ENCODE measurements at places on chromosomes 5 and 9.

DNA sequence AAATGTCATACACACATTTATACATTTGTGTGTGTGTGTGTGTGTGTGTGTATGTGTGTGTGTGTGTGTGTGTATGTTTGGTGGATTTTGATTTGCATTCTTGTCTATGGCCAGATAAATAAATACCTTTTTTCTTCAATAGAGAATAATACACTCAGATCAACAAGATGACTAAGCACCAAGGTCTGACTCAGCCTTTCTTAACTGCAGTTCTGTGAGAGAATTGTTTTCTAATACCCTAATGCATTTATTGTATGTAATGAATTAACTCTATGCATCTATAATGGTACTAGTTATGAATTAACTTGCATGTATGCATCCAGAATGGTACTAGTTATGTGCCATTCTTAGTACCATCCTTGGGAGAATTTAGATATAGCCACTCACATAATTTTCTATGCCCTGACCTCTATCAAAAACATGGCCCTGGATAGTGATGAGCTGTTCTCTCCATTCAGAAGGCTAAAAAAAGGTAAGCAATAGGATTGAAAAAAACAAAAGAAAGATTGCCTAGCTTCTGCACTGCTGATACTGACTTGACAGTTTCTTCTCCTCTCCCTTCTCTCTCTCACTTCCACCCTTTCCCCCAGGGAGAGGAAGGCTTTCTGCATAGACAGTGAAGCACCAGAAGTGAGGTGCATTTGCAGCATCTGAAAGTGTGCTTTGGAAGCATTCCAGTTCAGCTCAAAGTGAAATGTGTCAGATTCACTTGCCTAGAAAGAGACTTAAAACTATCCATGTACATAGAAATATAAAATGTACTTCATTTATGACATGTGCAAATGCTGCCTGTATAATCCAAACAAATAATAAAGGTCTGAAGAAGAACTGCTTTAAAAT lies 55.1 kb upstream of the CCDC112 start:
- DNase-seq, result no peak
- no peak overlapping the region for H3K27ac ChIP-seq
- H3K36me3 ChIP-seq, result no peaks in the 10 kb centered on the region

DNA sequence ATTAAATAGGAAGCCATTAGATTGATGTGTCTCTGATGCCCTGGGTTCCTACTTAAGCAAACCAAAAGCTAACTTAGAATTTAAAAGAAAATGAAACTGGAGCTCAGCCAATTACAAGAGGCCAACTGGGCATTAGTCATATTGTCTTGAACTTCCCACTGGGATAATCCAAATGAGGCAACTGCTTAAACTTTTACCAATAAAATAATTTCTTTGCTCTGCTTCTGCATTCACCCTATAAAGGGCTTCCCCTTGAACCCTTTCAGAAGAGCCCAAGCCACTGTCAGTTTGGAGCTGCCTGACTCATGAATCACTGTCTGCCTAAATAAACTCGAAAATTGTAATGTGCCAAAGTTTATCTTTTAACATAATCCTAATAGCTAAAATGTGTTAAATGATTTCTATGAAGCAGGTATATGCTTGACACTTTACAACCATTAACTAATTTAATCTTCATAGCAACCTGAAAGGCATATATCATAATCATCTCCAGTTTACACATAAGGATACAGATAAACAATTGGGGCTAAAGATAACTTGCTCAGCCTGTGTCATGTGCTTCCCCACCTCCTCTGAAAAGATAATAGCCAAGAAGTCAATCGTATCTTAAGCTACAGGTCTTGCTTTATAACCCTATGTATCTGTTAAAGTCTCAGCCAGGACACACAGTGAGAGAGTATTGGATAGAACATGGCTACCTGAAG lies 11.5 kb downstream of the GPR150 start:
- no peak for DNase-seq
- H3K27ac ChIP-seq, result no peak overlapping the region
- peaks cover 4% of the 10 kb centered on the region for H3K4me1 ChIP-seq
- no peaks in the 10 kb centered on the region for H3K36me3 ChIP-seq

DNA sequence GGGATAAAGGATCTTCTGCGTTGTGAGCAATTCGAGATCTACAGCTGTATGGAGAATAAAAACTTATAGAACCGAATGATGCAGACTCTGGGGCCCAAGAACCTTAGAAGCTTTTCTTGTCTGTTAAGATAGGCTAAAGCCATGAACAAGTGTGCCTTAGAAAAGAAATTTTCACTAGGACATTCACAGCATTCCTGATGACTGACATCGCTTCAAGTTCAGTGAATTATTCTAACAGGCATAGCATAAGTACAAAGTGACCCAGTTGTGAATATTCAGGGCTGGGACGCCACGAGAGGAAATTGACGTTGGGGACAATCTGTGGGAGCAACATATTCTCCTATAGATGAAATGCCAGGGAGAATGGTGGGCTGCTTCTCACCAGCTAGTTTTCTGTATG lies 32.0 kb upstream of the PANK3 start:
- H3K36me3 ChIP-seq, result no peaks in the 10 kb centered on the region
- peaks cover 23% of the 10 kb centered on the region for H3K4me1 ChIP-seq
- no peak overlapping the region for H3K4me3 ChIP-seq
- no peak overlapping the region for H3K27ac ChIP-seq

DNA sequence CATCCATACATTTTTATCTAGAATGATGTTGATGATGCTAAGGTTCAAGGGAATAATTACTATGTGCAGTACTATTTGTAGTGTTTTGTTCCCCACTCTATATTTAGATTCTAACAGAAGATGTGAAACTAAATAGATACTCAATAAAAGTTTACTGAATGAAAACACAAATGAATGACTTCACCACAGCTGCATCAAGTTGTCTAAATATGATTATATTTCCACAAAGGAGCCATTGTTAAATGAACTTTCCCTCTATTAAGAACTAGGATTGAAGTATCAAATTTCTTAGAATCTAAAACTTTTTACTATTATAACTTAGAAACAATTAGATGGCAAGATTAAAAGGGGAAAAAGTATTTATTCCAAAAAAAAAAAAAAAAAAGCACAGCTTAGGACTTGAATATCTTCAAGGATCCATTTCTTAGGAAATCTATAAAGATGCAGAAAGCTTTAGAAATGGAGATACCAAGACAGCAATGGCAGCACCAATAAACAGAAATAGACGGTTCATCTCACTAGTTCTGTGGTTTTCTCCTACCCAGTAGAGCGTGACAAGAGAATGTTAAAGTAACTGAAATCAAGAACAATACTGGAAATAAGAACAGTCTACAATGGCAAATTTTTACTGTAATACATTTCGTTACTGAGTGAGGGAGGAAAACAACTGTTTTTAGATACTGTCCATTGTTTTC lies 347.6 kb downstream of the EBF1 start:
- no peaks in the 10 kb centered on the region for H3K36me3 ChIP-seq
- DNase-seq, result no peak
- H3K27ac ChIP-seq, result no peak overlapping the region
- no peaks in the 10 kb centered on the region for H3K4me1 ChIP-seq

GRCh38 chr5:64775291-64775690 lies 6.6 kb downstream of the CWC27 start:
- H3K4me1 ChIP-seq, result no peaks in the 10 kb centered on the region
- no peaks in the 10 kb centered on the region for H3K36me3 ChIP-seq
- no peaks in the 10 kb centered on the region for H3K27me3 ChIP-seq
- no peak for DNase-seq
- no peak overlapping the region for H3K27ac ChIP-seq

GRCh38 chr5:55123365-55123764 lies 20.9 kb downstream of the GZMA start:
- DNase-seq, result no peak
- H3K4me3 ChIP-seq, result no peak overlapping the region
- H3K27me3 ChIP-seq, result no peaks in the 10 kb centered on the region
- H3K36me3 ChIP-seq, result no peaks in the 10 kb centered on the region

- H3K27me3 ChIP-seq, result no peaks in the 10 kb centered on the region
- H3K36me3 ChIP-seq, result no peaks in the 10 kb centered on the region
- no peak overlapping the region for H3K4me3 ChIP-seq
- no peak for DNase-seq
Observed at GRCh38 chr9:129108805-129109536, 1.6 kb downstream of the CRAT start.

DNA sequence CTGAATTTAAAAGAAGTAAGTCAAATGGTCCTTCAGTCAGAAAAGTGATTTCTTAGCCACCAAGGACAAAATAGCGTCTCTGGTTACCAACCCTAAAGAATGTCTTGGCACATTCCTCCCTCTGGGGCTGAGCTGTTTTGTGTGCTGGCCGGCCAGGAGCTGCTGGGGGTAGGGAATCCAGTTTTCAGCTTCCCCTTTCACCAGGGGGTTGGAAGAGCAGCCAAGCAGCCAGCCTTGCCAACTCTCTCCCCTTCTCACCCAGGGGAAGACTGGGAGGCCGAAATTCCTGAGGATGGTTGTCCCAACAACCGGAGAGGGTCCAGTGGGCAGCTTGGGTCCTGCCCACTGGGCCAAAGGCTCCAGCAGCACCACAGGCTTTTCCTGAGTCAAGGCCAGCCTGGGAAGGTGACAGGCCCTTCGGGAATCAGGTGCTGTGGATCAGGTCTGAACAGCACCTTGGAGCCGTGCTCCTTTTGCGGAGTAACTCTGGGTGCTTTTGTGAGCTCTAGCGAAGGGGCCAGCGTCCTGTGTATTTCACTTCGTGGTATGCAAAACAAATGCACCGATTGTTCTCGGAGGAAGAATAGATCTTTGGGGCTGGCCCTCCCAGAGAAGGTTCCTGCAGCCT lies 4.2 kb downstream of the WWC1 start:
- H3K4me3 ChIP-seq, result no peak overlapping the region
- H3K27me3 ChIP-seq, result no peaks in the 10 kb centered on the region
- H3K27ac ChIP-seq, result peak overlapping the region; percentile 23

DNA sequence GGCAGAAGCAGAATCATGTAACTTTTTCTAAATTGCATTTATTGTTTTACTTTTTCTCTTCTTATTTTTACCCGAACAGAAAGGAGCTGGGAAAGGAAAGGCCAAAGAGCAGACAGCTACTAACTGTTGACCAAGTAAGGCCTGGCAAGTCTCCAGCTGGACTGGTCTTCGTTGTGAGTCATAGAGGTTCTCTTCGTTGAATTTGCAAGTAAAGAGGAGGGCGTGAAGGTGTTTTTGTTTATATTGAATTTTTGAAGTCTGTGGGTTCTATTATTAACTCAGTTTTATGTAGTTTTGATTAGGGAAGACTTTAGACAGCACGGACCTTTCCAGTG lies 416.5 kb upstream of the CCNH start:
- no peak for DNase-seq
- no peaks in the 10 kb centered on the region for H3K4me1 ChIP-seq
- no peak overlapping the region for H3K27ac ChIP-seq

DNA sequence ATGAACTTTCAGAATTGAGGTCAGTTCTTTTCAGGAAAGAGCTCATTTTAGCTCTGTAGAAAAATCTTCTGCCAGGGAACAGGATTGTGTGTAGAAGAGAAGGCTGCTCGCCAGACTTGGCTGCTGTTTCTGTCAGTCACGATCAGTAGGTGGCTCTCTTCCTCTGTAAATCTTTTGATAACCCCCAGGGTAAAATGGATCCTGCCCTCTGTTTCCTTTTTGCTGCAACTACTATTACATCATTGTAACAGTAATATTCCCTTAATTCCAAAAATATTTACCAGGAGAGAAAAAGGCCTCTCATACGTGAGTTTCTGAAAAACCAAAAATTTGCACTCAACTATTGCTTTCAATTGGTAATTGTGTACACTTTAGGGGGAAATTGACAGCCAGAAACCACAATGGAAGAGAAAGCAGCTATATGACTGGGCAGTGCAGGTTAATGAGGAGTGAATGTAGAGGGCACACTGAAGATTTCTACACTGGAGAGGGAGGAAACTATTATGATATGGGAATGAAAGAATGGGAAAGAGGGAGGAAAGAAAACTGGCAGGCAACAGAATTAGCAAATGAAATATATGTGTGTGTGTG lies 12.3 kb downstream of the IFNA21 start:
- DNase-seq, result peak; percentile 15
- no peak overlapping the region for H3K27ac ChIP-seq
- no peak overlapping the region for H3K4me3 ChIP-seq
- no peaks in the 10 kb centered on the region for H3K27me3 ChIP-seq
- H3K4me1 ChIP-seq, result no peaks in the 10 kb centered on the region

GRCh38 chr9:16143947-16144890 lies 591.4 kb downstream of the CCDC171 start:
- no peak overlapping the region for H3K27ac ChIP-seq
- H3K4me1 ChIP-seq, result no peaks in the 10 kb centered on the region
- DNase-seq, result no peak

DNA sequence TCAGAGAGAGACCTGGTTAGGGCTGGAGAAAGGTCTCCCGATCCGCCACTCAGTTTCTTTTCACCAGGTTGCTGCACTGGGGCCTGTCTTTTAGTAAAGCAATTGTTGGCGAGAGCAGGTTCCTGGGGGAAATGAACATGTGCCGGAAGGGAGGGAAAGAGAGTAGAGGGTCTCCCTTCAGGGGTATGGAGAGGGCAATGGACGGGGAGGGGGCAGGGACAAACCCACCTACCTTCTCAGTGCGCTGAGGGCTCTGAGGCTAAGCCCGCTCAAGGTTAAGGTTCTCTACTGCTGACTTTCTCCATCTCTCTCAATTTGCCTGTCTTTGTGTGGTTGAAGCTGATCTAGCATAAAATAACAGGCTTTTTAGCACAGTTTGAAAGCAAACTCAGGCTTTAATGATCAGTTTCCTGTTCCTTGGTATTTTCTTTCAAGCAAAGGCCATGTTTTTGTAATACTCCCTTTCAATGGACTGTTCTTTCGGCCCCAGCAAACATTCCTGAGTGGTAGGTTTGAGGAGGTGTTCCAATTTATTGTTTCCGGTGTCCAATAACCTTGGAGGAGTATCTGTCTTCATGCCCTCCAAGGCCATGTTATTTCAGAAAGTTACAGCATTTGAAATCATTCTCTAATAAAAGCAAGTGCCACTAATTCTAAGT lies 25.5 kb upstream of the TRAF1 start:
- no peaks in the 10 kb centered on the region for H3K36me3 ChIP-seq
- no peaks in the 10 kb centered on the region for H3K27me3 ChIP-seq
- H3K27ac ChIP-seq, result no peak overlapping the region
- no peak overlapping the region for H3K4me3 ChIP-seq

GRCh38 chr5:158380661-158381060 lies 521.7 kb upstream of the CLINT1 start:
- no peaks in the 10 kb centered on the region for H3K27me3 ChIP-seq
- H3K4me3 ChIP-seq, result no peak overlapping the region
- no peak for DNase-seq
- H3K4me1 ChIP-seq, result no peaks in the 10 kb centered on the region
- no peak overlapping the region for H3K27ac ChIP-seq

GRCh38 chr5:140325486-140325885 lies 20.9 kb downstream of the HBEGF start:
- H3K4me1 ChIP-seq, result peaks cover 34% of the 10 kb centered on the region
- H3K36me3 ChIP-seq, result no peaks in the 10 kb centered on the region
- no peak overlapping the region for H3K27ac ChIP-seq
- H3K27me3 ChIP-seq, result no peaks in the 10 kb centered on the region
- DNase-seq, result no peak
- no peak overlapping the region for H3K4me3 ChIP-seq

- no peak overlapping the region for H3K4me3 ChIP-seq
- H3K4me1 ChIP-seq, result no peaks in the 10 kb centered on the region
- H3K36me3 ChIP-seq, result no peaks in the 10 kb centered on the region
Observed at GRCh38 chr5:163445345-163445744, 8.0 kb downstream of the CCNG1 start.

Measured in Caco-2 (cell line).